ENCODE measurements at places on chromosomes 2 and 18.

DNA sequence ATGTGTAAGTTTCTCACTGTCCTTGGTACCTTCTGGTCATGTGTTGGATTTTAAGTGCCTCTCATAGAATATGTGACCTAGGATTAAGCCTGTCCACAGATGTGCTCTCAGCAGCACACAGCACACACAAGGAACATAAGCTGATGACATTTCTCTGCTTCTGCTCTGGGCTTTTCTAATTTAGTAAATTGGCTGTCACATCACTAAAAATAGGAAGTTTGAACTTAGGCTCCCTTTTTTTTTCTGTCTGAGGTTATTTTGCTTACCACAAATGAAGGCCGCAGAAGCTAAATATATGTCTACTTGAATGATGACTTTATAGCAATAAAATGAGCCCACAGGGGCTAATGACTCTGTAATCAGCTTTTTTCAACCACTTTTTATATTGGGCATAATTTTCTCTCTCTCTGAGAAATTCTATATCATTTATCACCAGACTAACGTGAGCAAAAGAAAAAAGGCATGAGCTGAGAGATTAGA, 150.2 kb upstream of the KLHL14 start:
- DNase-seq: no peak

- no peak for DNase-seq
These were observed 182.7 kb downstream of the ETAA1 start for GRCh38 chr2:67579806-67580205.

- DNase-seq: no peak
These were observed 183.3 kb upstream of the DOK6 start for GRCh38 chr18:69217196-69218000.

- DNase-seq: no peak
These were observed 648.1 kb downstream of the CPS1 start for GRCh38 chr2:211204456-211204855.

DNA sequence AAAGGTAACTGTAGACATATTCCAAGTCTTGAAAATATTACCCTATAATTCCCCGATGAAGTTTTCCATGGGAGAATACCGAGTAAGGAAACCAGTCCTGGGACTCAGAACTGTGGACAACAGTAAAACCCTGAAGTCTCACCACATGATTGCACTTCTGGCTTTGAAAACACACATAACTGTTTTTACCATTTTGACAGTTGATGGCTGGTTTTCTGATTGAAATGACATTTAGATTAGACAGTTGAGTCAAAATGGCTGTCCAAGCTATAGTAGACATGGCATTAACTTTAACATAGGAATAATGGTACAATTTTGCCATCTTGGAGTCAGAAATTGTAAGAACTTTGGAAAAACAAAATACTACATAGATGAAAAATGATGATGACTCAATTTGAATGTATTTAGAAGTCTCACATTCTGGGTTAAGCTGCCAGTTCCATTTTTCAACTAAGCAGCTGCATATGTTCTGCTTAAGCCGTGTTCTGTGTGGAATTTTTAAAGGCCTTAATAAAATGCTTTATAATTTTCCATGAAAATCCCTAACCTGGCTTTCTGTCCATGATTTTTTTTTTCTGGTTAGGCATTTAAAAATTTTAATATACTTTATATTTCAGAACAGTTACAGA, 38.3 kb upstream of the WIPF1 start:
- no peak for DNase-seq

GRCh38 chr2:46383113-46383395, 85.8 kb downstream of the EPAS1 start:
- DNase-seq: no peak

- no peak for DNase-seq
These were observed 46.2 kb upstream of the DYNC2LI1 start for GRCh38 chr2:43727634-43728014.

DNA sequence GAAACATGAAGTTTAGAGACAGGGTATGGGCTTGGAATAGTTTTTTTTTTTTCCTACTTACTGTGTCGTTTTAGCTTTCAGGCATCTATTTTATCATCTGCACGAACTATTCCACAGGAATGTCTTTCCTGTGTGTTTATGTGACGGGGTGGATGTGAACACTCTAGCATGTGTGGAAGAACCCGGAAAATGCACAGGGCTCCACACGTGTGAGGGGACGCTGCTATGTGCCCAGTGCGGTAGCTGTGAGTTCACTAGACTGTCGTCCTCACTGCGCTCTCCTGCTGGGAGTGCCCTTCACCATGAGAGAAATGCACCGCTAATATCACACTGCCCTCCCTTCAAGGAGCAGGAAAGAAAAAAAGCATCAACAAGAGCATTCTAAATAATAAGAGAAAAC, 250.8 kb upstream of the PXDN start:
- no peak for DNase-seq

DNA sequence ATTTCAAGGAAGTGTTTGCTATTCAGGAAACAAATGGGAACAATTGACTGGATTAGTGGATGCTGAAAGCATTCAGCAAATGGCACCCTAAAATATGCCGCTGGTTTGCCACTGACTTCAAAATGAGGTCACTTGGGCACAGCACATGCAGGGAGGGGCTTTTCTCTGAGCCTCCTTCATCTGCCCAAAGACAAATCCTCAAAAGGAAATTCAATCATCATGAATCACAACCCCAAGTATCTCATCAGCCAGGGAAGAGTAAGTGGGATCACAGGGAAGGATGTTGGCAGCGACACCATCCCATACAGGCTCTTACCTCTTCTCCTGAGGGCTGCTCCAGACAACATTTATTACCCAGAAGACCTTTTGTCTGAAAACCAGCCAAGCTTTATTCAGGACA, 14.4 kb upstream of the SP140L start:
- DNase-seq: no peak

DNA sequence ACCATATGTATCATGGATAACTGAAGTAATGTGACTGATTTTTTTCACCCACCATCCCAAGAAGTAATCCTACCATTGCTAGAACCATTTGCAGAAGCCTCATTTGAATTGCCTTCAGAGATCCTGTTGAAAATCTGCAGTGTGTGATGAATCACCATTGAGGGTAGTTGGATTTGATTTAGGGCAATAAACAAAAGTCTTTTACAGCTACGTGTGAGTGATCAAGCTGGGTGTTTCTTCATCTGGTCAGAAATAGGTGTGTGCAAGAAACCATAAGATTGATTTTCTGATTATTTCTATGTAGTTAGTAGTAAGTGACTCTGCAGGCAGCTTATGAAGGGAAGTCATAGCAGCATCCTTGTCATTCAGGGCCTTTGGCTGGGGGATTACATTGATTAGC, 159.6 kb downstream of the MGAT5 start:
- DNase-seq: no peak

- DNase-seq: no peak
These were observed 210.0 kb upstream of the SALL3 start for GRCh38 chr18:78769502-78770105.

DNA sequence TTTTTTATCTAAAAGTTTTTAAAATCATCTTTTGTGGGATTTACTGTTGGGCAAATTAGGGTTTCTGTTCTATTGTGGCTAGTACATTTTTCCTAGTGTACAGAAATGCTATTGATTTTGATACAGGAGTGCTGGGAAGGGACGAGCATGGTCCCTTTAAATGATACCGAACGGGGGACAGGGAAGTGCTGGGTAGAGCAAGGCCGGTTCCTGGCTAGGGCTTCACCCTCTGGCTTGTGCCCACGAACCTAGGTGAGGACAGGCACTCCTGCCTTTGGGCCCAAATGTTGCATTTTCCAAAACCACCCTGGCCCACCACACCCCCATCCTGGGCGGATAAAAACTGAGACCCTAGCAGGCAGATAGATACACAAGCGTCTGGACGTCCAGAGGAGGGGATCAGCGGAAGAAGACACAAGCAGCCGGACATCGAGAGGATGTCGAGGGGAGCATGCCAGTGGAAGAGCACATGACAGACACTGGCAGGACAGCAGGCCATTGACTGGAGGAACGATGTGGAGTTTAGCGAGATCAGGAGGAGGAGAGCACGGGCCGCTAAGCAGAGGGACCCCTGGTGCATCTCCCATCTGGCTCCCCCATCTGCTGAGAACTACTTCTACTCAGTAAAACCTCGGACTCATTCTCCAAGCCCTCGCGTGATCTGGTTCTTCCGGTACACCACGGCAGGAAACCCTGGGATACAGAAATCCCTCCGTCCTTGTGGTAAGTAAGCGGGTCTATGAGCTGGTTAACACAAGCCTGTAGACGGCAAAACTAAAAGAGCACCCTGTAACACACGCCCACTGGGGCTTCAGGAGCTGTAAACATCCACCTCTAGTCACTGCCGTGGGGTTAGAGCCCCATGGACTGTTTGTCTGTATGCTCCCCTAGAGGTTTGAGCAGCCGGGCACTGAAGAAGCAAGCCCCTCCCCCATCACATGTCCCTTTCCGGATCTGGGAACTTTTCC, 13.5 kb upstream of the CALCRL start:
- DNase-seq: peak; percentile 2

GRCh38 chr18:74514860-74515495, 18.8 kb downstream of the CNDP2 start:
- no peak for DNase-seq

- no peak for DNase-seq
These were observed 92.1 kb downstream of the PHLPP1 start for GRCh38 chr18:62807396-62807795.

- DNase-seq: no peak
These were observed 136.5 kb downstream of the AQP4 start for GRCh38 chr18:26729008-26729407.

DNA sequence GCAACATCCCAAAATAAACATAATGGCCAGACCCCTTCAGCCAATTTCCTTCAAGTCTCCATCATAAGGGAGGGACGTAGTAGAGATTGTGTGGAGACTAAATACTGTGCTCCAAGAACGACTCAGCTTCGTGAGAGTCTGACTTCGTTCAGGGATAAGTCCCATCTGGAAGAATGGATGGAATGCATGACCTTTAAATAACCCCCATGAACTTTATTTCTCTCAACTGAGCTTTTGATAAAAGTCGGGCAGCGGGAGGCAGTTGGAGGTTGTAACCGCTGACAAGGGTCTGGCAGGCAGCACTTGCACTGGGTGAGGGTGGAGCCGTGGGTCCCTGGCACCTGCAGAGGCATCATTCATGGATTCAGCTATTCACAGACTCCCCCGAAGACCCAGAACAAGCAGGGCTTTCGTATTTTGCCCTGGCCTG, 115.9 kb downstream of the ZFP36L2 start:
- no peak for DNase-seq

- no peak for DNase-seq
These were observed 58.1 kb upstream of the SDC1 start for GRCh38 chr2:20282916-20283592.

GRCh38 chr18:29251681-29252080, 1074.8 kb upstream of the CDH2 start:
- no peak for DNase-seq

GRCh38 chr2:220373878-220374277, 746.4 kb downstream of the SLC4A3 start:
- DNase-seq: no peak

GRCh38 chr18:59671551-59671950, 25.7 kb downstream of the CCBE1 start:
- DNase-seq: no peak

DNA sequence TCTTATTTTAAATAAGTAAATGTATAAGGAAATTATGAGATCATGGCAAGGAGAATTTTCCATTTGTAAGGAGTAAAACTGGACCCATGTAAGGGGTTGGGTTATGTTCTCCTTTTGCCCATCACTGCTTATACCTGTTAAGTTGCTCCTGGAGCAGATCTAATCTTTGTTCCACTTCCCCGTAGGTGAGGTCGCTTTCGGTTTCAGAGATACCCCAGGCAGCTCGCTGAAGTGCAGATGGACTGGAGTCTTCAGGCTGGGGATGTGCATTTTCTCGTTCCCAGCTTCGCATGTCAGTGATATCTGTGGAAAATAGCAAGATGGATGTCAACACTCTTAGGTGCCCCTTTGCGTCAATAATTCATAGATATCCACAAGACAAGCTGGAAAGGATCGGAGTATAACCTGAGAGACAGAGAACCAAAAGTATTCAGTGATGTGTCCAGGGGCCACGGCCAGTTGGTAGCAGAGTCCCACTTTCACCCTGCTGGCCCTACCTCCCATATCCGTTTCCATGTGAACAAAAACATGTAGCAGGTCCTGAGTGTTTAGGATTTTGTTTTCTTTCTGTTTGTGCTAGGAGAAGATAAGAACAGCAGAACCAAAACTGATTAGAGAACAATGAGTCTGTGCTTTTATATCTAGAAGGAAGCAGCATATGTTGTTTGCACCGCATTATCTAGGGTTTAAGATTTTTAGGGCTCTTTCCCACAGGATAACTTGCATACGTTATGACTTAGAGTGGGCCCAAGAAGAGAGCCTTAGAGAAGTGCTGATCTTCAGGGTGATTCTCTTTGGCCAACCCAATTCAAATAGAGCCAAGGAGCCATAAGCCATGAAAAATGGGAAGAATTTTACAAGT, 36.0 kb downstream of the GCA start:
- no peak for DNase-seq

GRCh38 chr2:217798191-217798590, 204.6 kb downstream of the TNS1 start:
- DNase-seq: no peak

DNA sequence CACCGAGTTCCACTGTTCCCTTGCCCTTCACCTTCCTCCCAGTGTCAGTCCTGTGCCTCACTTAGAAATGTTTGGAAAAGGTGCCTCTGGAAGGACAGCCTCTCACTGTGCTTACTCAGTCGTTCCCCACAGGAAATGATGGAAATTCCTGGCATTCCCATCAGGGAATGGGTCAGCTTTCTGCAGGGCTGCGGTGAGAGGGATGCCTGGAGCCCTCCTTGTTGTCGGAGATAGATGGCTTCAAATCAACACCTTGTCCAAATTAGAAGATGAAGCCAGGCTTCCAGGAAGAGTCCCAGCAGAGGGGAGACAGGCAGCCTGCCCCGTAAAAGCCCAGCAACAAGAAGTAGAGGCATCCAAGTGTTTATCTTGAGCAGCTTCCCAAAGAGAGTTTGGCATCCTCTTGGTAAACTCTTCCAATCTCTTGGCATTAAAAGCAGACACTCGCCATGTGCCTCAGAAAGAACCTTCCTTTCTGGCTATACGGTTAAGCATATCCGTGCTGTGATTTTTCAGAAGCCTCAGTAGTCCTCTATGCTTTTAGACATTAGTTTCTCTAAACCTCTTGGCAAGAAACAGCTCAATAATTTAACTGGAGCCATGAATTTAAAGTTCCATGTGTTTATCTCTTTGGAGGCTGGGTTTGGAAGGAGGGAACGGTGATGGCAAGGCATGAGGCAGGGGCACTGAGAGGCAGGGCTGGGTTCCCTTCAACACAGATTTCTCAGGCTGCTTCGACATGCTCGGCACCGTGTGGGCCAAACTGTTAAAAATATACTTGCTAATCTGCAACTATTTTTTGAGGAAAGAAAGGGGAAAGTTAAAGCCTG, 25.1 kb downstream of the COLEC12 start:
- DNase-seq: no peak

Measured in HuH-7 (cell line).